ENCODE measurements at places on chromosomes 3 and 15.
A peak's percentile ranks its signal among the peaks of the same experiment; 100 is the strongest.

GRCh38 chr3:198027799-198028390 lies 67.9 kb downstream of the LMLN start:
- no peak for DNase-seq

DNA sequence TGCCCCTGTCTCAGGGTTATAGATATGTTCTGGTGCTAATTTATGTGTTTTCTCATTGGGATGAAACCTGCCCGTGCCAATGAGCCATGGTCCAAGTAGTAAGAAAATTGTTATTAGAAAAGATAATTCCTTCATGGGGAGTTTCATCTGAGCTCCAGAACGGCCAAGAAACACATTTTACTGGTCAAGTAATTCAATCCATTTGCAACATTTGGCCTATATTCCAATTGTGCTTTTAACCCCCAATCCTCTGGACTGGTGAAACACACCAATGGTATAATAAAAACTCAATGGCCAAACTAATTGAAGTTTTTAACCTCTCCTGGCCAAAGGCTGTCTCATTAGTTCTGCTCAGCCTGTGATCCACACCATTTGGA lies 53.7 kb upstream of the XCR1 start:
- DNase-seq: no peak

DNA sequence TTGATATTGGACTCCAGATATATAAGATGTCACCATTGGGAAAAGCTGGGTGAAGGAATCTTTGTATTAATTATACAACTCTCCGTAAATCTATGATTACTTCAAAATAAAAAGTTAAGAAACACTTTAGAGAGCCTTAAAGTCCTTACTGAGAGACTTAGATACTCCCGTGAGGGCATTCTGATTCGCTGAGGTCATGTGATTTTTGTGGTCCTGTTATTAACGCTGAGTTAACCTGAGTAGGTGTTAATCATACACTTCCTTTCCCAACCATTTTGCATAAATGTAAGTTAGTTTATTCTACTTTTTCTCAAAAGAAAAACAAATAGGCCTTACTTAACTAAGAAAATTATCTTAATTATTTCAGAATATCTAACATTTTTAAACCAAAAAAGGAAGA lies 67.1 kb upstream of the LMOD3 start:
- no peak for DNase-seq

DNA sequence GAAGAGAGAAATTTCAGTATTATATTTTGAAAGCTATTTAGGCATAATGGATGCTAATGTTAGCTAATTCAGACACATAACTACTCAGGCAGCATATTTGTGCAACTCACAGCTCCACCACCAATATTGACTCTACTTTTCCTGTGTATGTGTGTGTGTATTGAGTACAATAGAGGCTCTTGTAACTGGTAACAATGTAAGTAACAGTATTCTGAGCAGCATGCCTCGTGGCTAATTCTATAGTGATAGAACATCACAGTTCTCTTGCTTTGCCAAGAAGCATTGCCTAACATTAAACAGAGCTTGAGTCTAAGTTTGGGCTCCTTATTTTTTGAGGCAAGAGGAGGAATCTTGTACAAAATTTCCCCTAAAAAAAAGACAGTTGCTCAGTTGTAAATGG lies 98.6 kb upstream of the ARHGEF26 start:
- no peak for DNase-seq

GRCh38 chr3:20040548-20041196 lies 426 bp downstream of the KAT2B start:
- peak; percentile 85 for DNase-seq

DNA sequence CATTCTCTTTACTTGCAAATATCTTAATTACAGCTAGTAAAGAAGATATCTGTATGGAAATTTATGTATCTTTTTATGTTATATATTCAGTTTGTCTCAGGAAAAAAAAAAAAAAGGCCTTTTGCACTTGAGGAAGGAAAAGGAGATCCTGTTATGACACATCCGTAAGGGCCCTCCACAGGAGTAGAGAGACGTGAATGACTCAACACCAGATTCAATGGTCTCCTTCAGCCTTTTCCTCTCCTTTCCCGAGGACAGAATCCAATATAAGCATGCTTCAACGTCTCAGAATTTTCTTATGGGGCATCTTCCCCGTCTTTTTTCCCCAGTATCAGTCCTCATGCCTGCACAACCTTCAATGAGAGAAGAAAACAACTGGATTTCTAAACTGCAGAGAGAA lies 340.3 kb downstream of the NTRK3 start:
- DNase-seq: no peak

DNA sequence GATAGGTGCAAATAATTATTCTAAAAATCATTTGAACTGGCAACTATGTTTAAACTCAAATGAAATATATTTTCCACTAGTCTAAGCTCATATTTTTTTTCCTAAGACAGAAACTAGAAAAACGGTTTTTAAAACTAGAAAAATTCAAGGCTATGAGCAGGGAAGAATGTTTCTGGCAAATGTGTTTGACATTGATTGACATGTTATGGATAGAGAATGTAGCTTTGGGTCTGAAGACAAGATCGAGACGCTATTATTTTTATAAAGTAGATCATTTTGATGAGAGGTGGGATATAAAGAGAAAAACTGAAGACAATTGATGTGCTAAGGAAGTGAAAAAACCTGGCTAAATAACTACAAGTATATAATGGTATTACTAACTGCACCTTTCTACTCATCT lies 415.2 kb downstream of the GABRB3 start:
- DNase-seq: peak; percentile 15

DNA sequence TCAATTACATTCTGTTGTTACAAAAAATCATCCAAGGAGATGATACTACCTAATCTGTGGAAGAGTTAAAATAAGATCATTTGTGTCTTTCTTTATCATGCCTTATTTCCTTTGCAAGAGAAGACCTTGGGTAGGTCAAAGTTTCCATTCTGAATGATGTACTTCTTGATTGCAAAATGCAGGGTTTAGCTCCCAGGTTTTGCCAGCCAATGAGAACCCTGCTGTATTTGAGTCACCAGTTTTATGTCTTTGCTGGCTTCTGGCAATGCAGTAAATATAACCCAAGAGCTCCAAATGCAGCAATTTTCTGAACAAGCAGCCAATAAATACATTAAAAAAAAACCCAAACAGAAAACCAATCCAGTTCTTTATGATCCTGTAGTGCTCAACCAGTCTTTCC lies 204.9 kb downstream of the CADPS start:
- no peak for DNase-seq

GRCh38 chr3:56275120-56275519 lies 193.1 kb downstream of the ERC2 start:
- no peak for DNase-seq

DNA sequence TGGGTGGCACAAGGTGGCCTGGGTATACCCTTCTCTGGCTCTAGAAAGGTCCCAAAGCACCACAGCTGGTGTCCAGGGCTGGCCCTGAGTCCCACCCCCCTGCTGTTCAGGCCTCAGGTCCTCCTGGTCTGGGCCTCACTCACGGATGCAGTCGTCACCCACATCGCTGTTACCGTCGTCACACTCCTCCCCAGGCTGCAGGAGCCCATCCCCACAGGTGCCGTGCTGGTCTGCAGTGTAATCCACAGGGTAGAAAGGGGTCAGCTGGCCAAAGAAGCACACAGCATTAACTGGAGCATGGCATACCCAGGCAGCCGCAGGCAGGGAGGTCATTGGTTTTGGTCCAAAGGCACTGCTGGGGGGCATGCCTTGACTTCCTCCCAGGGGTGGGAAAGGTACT lies 28.4 kb downstream of the EAF1 start:
- no peak for DNase-seq

GRCh38 chr3:27073912-27074311 lies 295.3 kb downstream of the NEK10 start:
- no peak for DNase-seq

DNA sequence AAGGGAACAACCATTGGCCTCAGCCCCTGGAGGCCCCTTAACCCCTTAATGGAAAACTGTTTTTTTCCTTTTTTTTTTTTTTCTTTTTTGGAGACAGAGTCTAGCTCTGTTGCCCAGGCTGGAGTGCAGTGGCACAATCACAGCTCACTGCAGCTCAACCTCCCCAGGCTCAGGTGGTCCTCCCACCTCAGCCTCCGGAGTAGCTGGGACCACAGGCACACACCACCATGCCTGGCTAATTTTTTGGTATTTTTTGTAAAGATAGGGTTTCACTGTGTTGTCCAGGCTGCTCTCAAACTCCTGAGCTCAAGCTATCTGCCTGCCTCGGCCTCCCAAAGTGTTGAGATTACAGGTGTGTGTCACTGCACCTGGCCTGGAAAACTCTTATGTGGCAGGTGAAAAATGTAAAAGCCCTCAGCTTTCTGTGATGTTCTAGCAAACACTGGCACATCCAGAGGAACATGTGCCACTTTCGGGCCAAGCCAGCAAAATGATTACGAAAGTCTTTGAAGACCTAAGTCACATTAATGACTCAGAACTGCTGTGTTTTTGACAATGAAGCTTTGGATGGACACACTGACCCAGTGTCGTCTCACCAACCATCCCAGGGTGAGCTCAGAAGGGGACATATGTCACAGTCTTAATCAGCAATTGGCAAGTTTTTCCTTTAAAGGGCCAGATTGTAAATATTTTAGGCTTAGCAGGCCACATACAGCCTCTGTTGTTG lies 189.3 kb upstream of the TPM1 start:
- no peak for DNase-seq

DNA sequence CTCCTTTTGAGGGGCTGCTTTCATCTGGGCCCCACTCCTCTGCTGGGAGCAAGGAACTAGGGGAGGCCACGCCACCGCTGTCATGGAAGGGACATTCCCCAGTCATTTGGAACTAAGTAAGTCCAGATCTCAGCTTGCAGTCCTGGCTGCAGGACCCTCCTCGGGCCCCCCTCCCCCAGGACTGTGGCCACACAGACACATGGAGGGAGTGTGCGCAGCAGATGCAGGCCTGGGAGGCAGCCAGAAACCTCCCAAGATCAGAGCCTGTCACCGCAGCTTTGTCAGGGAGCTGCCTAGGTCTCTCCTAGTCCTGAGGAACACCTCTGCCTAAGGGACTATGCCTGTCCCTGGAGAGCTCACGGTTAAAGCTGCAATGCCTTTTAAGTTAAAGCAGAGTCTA lies 7.3 kb upstream of the SEMA3F start:
- no peak for DNase-seq

- DNase-seq: no peak
Observed at GRCh38 chr15:76267077-76267476, 44.2 kb downstream of the ETFA start.

- no peak for DNase-seq
Observed at GRCh38 chr15:88621789-88622604, 857 bp downstream of the AEN start.

GRCh38 chr3:78201091-78201490 lies 1161.2 kb downstream of the ROBO2 start:
- DNase-seq: no peak

DNA sequence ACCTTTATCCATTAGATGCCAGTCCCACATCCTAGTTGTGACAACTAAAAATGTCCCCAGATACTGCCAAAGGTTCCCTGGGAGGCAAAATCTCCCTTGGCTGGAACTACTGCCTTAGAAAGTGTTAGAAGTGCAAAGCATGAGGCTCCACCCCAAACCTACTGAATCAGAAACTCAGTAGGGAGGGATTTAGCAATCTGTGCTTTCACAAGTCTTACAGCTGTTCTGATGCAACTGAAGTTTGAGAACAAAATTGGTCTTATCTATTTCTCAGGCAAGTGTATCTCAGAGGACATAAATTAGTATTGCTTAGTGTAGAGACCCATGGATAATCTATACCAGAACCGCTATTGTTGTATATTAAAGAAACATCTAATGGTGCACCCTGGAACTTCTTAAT lies 70.2 kb downstream of the CLDN1 start:
- no peak for DNase-seq

GRCh38 chr15:34019369-34019990 lies 19.5 kb downstream of the AVEN start:
- DNase-seq: no peak

DNA sequence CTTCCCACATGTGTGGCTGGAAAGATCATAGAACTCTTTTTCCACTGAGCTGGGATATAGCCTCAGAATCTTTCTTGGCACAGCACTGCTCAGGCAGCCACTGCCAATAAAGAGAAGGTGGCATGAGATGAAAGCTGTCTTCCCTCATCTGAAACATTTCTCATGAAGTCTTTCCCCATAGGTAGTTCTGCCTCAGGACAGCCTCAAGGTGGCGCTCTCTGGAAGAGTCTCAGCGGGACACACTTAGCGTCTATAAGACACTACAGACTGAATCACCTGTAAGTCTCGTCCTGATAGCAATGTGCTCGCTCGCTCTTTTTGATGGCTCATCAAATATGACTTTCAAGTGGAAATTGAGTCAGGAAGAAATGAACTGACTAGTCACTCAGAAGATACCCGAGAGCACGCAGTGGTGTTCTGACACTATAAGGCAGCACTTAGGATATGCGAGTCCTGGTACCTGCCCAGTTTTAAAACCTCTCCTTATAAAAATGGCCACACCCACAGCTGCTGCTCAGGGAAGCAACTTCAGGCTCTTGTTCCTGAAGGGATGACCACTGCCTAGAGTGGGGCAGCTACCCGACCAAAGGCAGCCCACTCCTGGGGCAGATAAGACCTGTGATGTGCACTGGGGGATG lies 269.5 kb downstream of the SUCLG2 start:
- DNase-seq: peak; percentile 59

DNA sequence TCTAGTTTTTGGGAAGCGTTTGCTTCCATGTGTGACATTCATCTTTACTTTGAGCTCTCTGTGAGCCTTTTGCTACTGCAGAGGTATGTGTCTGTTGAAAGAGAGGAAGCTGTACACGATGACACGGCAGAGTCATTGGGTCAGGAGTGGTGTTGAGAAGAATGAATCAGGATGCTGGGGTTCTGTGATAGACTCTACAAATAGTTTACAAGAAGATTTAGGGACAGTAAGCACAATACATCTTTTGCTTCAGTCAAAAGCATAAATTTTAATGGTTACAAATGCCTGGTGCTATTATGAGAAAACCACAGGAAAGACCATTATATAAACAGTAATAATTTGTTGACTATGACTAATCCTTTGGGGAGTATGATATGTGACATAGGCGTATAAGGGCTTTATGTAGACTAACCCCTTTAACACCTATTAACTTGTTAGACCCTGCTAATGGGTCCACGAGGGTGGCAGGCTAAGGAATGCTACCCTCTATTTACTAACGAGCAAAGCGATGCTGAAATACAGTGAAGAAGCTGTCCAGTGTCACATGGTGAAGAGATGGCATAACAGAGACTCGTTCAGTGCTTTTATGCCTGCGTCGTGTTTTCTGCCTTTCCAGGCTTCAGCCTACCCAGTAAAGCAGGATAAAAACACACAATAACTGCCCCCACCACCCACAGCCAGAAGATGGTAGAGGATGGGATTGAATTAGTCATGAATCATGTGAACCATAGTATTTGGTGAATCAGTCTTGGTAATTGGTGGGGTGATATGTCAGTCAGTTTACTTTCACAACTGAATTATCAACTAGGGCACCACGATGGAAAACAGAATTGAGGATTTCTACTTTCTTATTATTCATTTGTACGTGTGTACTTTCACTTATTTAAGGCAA lies 118.8 kb downstream of the LPP start:
- DNase-seq: no peak

All from brain (organoid and tissue), 16 donors.